Thymus (tissue), 14 donors: ENCODE measurements at places on chromosomes 5 and 9. TPM values are rescaled to one million over a fixed set of nuclear protein-coding genes. Genes with fewer than 3 reads are reported as not detected.

- no peak for DNase-seq
These were observed 8.3 kb downstream of the RGS14 start for GRCh38 chr5:177365845-177366527.

GRCh38 chr9:105296445-105296844 lies 52.0 kb downstream of the SLC44A1 start:
- DNase-seq = no peak

DNA sequence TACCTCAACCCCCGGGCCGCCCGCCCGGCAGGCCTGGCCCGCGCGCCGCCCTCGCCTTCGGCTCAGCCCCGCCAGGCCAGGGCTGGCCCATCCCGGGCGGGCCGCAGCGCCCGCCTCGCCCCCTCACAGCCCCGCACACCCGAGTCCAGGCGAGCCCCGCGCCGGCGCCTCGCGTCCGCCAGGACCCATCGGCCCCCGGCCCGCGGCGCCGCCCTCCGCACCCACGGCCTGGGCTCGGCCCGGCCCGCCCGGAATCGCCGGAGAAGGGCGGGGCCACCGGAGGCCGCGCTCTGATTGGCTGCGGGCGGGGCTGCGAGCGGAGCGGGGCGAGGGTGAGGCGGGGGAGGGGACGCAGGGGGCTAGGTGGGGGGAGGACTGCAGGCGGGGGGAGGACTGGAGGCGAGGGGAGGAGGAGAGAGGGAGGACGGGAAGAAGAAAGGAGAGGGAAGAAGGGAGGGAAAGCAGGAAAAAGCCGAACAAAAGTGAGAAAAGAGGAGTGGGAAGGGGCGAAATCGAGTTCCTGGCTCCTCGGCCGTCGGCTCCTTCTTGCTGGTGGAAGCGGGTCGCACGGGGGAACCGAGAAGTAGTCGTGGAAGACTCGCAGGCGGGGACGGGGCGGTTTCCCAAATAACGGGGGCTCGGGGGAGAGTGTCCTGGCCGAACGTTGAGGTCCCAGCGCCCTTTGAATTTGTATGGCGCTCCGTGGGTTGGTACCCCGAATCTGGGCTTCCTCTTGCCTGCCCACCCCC lies 472 bp upstream of the UBTD2 start:
- DNase-seq = no peak

DNA sequence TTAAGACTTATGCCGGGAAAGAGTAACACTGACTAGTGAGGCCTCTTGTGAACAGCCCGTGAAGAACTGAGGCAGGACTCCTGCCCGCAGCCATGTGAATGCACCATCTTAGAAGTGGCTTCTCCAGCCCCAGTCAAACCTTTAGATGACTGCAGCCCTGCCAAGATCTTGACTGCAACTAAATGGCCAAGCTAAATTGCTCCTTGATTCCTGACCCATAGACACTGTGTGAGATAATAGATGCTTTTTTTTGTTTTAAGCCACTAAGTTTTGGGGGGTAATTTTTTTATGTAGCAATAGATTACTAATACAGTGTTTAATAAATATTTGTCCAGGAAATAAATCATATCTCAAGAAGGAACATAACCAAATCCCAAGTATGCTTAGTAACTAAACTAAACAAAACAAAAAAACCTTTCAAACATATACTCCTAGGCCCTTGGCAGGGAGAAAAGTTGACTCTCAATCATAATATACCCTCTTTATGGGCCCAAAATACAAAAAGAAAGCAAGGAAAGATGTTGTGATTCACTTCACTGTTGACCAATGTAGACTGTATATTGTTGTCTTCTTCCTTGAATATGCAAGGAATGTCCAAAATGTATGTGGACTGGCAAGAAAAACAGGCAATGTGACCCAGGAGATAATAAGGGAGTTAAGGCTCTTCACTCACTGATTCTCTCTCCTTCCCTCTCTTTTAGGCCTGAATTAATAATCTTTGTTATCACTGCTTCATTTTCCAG lies 79.7 kb upstream of the ZNF366 start:
- no peak for DNase-seq

- no peak for DNase-seq
These were observed 12.3 kb downstream of the FCN2 start for GRCh38 chr9:134892820-134893420.

GRCh38 chr5:55027595-55027994 lies 3.5 kb downstream of the GZMK start:
- DNase-seq = peak; percentile 75

GRCh38 chr5:69156456-69156855 lies 10.5 kb upstream of the CCNB1 start:
- DNase-seq = no peak

RECK gene
- polyA plus RNA-seq = 6.6 TPM

HCN1 gene
- 0.02 TPM for polyA plus RNA-seq

SMC2 gene
- 4.7 TPM for polyA plus RNA-seq

SIMC1 gene
- polyA plus RNA-seq = 10.2 TPM

MLANA gene
- 0.09 TPM for polyA plus RNA-seq

HSD17B3 gene
- 8.4 TPM for polyA plus RNA-seq

EQTN gene
- 0.21 TPM for polyA plus RNA-seq

PCAT7 gene
- 0.11 TPM for polyA plus RNA-seq

NUTM2F gene
- polyA plus RNA-seq = 0.05 TPM
